GM04503 (cell line): ENCODE measurements at places on chromosomes 6 and 20.

GRCh38 chr6:97128507-97128906 lies 154.5 kb downstream of the MMS22L start:
- no peak for DNase-seq

DNA sequence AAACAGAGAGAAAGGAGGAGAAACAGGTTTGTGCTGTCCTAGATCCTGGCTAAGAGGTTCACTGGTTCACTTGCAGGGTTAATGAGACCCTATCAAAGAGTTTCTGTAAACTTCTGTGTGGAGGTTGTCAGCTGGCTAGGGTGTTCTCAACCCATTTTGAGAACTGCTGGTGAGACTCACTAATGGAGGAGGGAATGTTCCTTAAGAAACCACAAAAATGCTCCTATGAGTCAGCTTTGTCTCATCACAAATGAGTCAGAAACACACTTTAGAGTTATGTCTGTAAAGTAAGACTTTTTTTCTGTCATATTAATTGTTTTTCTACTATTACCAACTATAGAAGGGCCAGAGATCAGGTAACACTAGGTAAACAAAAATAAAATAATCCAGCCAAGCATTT lies 884.4 kb downstream of the PHF3 start:
- DNase-seq, result peak; percentile 23

GRCh38 chr6:89008001-89008814 lies 44.8 kb upstream of the RNGTT start:
- DNase-seq, result no peak

DNA sequence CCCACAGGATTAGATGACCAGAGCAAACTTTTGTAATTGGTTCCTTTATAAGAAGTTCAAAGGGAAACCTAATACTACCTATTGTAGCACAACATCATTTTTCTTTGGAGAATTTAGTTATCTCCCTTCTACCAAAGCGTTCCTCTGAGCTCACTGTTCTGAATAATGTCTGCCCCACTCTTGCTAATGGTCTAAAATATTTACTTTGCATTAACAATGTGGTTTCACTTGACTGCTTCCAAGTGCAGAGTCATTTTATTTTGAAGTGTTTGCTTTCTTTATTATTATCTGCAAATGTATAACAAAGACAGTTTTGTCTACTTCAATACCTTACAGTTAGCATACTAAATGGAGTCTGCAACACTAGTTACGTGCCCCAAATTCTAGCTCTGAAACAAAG lies 15.0 kb downstream of the TRAPPC3L start:
- DNase-seq, result no peak

- peak; percentile 84 for DNase-seq
Observed at GRCh38 chr6:105900125-105900937, 185.8 kb upstream of the PRDM1 start.

DNA sequence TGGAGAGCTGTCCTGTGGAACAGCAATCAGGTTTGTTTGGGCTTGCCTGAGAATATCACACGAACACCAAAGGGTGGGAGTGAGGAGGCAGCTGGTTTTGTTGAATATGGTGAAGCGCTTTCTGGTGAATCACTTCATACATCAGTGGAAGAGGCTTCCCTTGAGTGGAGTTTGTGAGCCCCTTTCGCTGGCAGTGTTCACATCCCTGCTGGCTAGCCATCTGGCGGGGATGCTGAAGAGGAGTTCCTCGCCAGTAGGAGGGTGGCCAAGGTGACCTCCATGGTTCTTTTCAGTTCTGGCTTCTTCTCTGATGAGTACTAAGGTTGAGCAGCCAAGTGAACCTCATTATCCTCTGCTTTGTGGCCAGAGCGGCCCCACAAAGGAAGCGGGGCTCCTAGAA lies 37.7 kb upstream of the RNF8 start:
- DNase-seq, result no peak

GRCh38 chr20:62770111-62770910 lies 26.0 kb upstream of the MRGBP start:
- DNase-seq, result no peak

DNA sequence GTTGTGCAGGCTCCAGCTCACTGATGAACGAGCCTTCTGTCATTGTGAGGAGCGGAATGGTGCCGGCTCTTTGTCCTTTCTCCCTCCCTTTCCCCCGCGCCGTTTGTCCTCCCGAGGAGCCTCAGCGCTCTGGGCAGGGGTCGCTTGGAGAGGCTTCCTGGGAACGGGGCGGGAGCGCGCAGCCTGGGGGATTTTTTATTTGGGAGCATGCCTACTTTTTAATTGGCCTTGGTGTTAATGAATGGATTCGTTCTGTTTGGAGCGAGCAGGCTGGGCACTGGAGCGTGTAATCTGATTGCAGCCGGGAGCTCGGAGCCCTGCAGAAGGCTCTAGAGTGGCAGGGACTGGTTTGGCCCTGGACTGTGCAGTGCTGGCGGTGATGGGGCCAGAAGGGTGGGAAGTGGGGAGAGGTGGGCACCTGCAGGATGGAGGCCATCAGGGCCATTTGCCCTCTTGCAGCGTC lies 118.8 kb downstream of the CDH4 start:
- no peak for DNase-seq

DNA sequence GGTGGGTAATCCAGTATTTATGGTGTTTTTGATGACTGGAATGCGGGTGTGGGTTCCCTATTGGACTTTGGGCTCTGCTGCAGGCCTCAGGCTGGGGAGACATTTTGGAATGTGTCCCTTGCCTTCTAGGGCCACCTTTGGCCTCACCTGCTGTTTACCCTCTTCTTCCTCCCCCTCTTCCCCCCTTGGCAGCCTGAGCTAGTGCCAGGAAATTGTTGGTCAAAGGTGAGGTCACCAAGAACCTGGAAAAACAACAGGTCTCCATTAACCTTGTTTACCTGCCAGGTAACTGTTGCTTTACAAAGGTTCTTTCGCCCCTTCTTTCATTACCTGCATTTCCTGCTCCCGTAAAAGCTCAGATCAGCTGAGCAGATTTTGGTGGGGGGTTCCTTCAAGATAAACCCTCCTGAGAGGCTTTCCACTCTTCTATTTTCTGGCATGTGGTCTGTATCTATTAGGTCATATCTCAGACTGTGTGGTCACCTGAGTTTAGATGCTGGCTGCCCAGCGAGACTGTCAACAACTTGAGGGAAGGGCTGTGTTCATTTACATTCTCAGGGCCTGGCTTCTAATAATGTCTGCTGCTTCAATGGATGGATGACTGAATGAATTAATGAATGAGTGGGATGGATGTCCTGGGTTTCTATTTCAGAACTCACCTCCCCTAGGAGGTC lies 34.7 kb downstream of the VEGFA start:
- no peak for DNase-seq
